Peyer's patch (tissue), 4 donors: ENCODE measurements at places on chromosomes 1 and 21. TPM values are rescaled to one million over a fixed set of nuclear protein-coding genes. Genes with fewer than 3 reads are reported as not detected.

- H3K27me3 ChIP-seq, result no peaks in the 10 kb centered on the region
- H3K27ac ChIP-seq, result no peak overlapping the region
These were observed 54.5 kb downstream of the PTPRC start for GRCh38 chr1:198693321-198693720.

DNA sequence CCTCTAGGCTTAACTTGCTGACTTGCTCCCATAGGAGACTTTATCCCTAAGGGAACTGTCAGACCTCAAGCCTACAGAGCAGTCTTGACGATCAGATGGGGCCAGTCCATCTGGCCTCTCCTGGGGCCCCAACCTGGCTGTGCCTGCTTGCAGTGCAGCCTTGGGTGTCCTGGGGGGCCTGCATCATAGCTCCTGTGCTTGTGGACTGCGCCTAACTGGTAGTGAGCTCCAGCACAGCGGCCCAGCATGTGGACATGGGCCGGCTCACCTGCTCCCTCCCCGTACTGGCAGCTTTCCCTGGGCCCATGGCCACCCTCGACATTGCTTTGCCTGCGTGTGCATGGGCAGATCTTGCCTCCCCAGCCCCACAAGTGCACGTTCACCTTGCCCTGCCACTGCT lies 76.1 kb downstream of the INTS7 start:
- H3K27ac ChIP-seq, result no peak overlapping the region
- H3K4me1 ChIP-seq, result no peaks in the 10 kb centered on the region
- H3K27me3 ChIP-seq, result no peaks in the 10 kb centered on the region
- DNase-seq, result no peak
- H3K36me3 ChIP-seq, result no peaks in the 10 kb centered on the region

GRCh38 chr1:47164552-47164951 lies 25.3 kb downstream of the PDZK1IP1 start:
- no peaks in the 10 kb centered on the region for H3K36me3 ChIP-seq
- H3K27ac ChIP-seq, result no peak overlapping the region
- DNase-seq, result no peak
- no peaks in the 10 kb centered on the region for H3K27me3 ChIP-seq
- H3K4me1 ChIP-seq, result no peaks in the 10 kb centered on the region
- no peak overlapping the region for H3K4me3 ChIP-seq

GRCh38 chr1:27476237-27476636 lies 13.7 kb downstream of the WASF2 start:
- H3K4me1 ChIP-seq, result peaks cover 12% of the 10 kb centered on the region
- no peak overlapping the region for H3K4me3 ChIP-seq
- H3K27me3 ChIP-seq, result no peaks in the 10 kb centered on the region

- no peaks in the 10 kb centered on the region for H3K4me1 ChIP-seq
- peak; percentile 25 for DNase-seq
- no peak overlapping the region for H3K4me3 ChIP-seq
- no peaks in the 10 kb centered on the region for H3K27me3 ChIP-seq
These were observed 10.2 kb downstream of the ADAM30 start for GRCh38 chr1:119885903-119886783.

CGN gene
- total RNA-seq, result 154 TPM

CD34 gene
- total RNA-seq, result 20.6 TPM

GRCh38 chr1:223142269-223142668 lies 779 bp downstream of the TLR5 start:
- H3K36me3 ChIP-seq, result no peaks in the 10 kb centered on the region
- peak overlapping the region; percentile 68 for H3K4me3 ChIP-seq
- H3K27me3 ChIP-seq, result no peaks in the 10 kb centered on the region
- H3K4me1 ChIP-seq, result peaks cover 3% of the 10 kb centered on the region

DNA sequence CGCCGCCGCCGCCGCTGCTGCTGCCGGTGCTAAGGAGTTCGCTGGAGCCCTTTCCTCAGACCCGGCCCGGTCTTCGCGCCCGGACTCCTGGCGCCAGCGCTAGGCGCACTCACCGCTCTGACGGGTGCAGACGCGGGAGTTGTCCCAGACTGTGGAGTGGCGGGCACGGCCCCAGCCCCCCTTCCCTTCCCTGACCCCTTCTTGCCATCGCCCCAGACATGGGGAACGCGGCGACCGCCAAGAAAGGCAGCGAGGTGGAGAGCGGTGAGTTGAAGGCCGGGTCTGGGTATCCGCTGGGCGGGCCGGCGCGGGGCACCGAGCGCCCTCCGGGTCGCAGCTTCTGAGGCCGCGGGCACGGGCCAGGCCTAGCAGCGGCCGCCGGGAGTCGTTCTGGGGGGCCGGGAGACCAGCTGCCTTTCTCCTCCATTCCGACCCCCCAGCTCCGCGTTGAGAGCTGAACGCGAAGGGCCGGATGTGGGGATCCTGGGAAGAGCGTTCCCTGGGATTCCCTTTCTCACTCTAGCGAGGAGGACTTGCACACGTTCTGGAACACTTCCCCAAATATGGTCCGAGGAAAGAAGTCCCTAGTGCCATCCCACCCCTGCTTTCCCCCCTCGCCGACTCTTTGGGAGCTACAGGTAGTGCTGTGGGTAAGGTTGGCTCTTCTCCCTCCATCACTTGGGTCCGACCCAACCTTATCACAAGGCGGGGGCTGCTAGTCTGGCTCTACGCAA lies 65.8 kb upstream of the PRKACB start:
- H3K27me3 ChIP-seq, result no peaks in the 10 kb centered on the region
- no peaks in the 10 kb centered on the region for H3K4me1 ChIP-seq
- H3K27ac ChIP-seq, result peak overlapping the region; percentile 76
- H3K4me3 ChIP-seq, result peak overlapping the region; percentile 74
- H3K36me3 ChIP-seq, result no peaks in the 10 kb centered on the region

DNA sequence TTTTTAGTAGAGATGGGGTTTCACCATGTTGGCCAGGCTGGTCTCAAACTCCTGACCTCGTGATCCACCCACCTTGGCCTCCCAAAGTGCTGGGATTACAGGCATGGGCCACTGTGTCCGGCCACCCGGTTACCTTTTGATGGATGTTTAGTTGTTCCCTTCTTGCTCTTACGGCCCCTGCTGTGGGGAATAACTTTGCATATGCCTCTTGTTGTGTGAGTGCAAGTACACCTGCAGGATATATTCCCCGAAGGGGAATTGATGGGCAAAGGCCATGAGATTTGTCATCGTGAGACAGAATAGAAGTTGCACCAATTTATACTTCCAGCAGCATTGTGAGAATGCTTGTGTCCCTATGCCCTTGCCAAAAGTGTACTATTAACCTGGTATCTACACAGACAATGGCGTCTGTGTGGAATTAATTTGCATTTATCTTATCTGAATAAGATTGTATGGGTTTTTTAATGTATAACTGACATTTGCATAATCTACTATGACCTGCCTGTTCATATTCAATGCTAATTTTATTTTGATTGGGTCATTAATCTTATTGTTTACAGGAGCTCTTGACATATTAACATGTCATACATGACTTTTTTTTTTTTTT lies 8.1 kb downstream of the IL6R start:
- no peaks in the 10 kb centered on the region for H3K27me3 ChIP-seq
- no peak for DNase-seq
- peaks cover 5% of the 10 kb centered on the region for H3K36me3 ChIP-seq
- H3K4me3 ChIP-seq, result no peak overlapping the region
- H3K4me1 ChIP-seq, result peaks cover 6% of the 10 kb centered on the region
- H3K27ac ChIP-seq, result no peak overlapping the region

DNA sequence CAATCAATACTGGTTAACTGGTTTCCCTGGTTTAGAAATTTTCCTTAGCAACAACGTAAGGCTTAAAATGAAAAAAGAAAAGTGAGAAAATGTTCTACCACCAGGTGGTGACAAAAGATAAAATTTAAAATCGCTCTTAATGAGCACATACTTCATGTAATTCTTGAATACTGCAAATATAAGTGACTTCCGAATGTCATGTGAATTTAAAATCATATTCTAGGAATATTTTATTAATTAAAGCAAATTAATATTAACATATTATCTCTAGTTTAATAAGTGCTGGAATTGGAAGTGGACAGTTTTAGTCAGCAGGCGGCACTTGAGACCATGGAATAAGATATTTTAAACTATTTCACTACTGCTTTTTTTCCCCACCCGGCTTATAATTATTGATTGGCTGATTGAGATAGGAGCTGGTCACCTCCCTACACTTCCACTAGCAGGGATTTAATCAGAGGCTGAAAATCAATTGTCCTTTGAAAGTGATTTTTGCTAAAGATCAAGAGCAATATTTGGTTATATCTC lies 5.0 kb upstream of the ADAMTS1 start:
- no peak for DNase-seq
- H3K4me3 ChIP-seq, result no peak overlapping the region
- no peaks in the 10 kb centered on the region for H3K27me3 ChIP-seq
- no peaks in the 10 kb centered on the region for H3K36me3 ChIP-seq
- H3K4me1 ChIP-seq, result no peaks in the 10 kb centered on the region

RASSF5 gene
- total RNA-seq, result 7.4 TPM

DNA sequence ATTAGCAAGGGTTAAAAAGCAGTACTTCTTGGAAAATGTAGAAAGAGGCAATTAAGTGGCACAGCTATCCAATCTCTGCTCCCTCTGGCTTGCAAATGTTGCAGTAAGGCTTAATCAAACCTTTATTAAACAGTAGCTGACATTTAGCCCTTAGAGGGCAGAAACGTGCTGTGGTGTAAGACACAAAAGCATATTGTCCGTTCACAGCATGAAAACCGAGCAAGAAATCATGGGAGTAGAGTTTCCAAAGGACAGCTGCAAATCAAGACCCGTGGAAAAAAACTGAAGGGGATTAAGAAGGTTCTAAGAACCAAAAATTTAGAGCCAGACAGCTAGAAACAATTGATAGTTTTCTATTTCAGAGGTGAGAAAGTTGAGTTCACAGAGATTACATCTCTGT lies 13.1 kb downstream of the ZP4 start:
- no peaks in the 10 kb centered on the region for H3K27me3 ChIP-seq
- DNase-seq, result no peak
- H3K4me3 ChIP-seq, result no peak overlapping the region
- no peaks in the 10 kb centered on the region for H3K4me1 ChIP-seq
- no peak overlapping the region for H3K27ac ChIP-seq

RGS16 gene
- not detected for total RNA-seq

- H3K27ac ChIP-seq, result no peak overlapping the region
- no peaks in the 10 kb centered on the region for H3K27me3 ChIP-seq
- no peak overlapping the region for H3K4me3 ChIP-seq
These were observed 54.0 kb downstream of the OLFML3 start for GRCh38 chr1:114033216-114033706.
